ENCODE measurements at places on chromosomes 1 and 21. TPM values are rescaled to one million over a fixed set of nuclear protein-coding genes. Genes with fewer than 3 reads are reported as not detected.

The SRGAP2C gene
- total RNA-seq: 11.6 TPM

DNA sequence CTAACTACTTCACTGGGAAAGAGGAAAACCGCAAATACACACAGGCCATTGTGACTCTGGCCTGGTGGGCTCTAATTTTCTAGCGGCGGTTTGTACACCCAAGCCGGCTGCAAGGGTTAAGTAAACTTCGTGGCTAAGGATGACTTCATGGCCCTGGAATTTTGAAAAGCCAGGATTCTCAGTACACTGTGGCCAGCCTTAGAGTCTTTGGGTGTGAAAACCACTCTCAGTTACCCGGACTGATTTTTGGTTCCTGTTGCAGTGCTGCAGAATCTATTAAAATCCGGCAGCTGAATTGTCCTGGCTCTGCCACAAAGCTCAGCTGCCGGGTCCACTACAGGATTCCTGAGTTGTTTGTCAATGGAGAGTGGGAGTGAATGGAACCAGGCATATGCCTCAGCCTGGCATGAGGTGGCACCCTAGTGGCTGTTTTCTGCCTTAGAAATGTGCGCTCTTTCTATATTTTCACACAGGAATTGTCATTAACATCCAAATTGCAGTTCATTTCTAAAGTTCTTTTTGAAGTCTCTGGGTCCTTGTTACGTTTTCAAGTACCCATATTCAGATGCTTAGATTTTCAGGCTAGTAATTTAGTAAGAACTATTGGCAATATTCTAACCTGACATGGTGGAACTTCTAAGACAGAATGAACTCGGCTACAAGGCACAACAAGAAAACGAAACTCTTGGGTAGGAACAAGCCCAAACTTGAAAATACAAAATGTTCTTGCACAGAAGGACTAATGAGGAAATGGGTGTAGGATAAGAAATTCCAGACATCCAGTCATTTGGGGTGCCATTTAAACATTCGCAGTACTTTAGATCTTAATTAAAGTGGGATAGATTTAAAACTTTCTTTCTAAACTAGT lies 255.9 kb downstream of the NFIA start:
- peak; percentile 92 for DNase-seq

- no peak for DNase-seq
These were observed 102.9 kb downstream of the VAV3 start for GRCh38 chr1:107862064-107862463.

DNA sequence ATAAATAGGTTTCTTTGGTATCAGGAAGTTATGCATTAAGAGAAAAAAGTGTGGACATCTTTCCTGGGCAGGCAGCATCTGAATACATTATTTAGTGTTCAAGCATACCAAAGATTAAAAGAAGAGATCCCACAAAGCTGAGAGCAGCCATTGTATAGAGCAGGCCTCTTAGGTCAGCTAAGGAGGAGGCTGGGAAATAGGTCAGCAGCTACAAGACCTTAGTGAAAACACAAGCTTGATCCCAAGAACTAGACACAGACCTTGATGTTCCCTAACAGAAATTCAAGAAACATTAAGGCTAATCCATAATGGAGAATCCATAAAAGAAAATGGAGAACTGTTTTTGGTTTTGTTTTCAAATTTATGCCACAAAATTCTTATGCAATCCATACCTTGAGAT lies 135.3 kb upstream of the DPT start:
- DNase-seq: no peak

GRCh38 chr1:201881617-201882016 lies 7.1 kb upstream of the SHISA4 start:
- no peak for DNase-seq

DNA sequence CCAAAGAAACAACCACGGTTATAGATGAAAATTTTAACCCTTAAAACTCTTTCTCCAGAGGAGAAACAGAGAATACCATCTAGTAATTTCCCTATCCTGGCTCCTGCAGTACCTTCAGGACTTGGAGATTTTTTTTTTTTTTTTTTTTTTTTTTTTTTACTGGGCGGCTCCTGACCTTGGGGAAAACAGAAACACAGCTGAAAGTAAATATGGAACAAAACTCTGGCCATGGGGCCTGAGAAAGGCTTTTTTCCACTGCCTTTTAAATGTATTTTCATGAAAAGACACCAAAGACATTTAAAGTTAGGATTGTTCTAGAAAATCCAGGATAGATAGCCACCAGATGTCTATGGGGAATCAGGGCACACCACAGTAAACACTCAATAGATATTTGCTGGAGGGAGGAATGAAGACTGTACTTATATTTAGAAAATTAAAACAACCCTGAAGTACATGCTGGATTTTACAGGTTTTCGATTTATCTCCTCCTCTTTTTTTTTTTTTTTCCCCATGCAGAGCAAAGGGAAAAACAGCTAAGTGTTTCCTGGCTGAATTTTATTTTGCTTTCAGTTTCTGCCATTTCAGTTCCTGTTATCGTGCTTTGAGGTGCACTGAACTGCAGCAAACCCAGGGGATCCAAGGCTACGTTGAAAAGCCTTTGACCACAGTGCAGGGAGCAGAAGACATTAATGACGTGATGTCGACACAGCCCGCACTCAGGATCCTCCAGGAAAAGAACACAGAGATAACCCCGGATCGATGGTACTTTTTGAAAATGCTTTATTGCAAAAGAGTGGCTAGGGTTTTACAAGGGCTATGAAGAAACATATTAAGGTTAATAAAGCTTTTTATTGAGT lies 35.7 kb upstream of the CNN3 start:
- no peak for DNase-seq

DNA sequence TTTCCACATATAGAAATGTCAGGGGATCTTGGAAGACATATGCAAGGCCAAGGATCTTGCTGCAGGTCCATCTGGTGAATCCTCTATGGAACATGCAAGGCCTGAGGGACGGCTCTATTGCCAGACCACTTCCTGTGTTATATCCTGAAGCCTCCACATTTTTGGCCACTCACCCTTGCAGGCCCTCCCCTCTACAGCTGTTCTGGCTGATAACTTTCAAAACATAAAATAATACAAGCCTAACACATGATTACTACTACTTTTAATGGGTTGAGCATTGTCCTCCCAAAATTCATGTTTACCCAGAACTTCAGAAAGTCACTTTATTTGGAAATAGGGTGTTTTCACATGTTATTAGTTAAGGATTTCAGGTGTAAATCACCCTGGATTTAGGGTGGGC lies 18.5 kb upstream of the LYPLAL1 start:
- no peak for DNase-seq

DNA sequence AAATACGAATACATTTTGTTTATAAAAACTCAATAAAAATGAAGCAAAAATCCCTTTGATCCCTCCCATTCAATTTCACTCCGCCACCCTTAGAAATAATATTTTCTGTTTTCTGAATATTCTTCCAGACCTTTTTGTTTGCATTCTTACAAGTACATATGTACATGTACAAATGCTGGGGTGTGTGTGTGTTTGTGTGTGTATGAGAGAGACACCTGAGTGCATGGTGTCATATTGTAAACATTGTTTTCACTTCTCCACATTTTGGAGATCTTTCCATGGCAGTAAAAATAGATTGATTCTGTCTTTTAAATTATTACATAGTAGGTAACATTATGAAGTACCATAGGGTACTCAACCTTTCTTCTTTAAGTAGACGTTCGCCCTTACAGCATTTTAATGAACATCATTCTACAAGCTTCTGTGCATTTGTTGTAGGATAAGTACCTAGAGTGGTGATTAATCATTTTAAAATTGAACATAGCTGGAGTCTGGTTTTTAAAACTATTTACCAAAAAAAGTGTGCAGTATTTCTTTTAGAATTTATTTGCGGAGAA lies 1.3 kb upstream of the MPC2 start:
- no peak for DNase-seq

- peak; percentile 23 for DNase-seq
These were observed 40.9 kb downstream of the CLIC4 start for GRCh38 chr1:24786191-24786590.

GRCh38 chr1:167642501-167642826 lies 12.4 kb downstream of the RCSD1 start:
- no peak for DNase-seq

DNA sequence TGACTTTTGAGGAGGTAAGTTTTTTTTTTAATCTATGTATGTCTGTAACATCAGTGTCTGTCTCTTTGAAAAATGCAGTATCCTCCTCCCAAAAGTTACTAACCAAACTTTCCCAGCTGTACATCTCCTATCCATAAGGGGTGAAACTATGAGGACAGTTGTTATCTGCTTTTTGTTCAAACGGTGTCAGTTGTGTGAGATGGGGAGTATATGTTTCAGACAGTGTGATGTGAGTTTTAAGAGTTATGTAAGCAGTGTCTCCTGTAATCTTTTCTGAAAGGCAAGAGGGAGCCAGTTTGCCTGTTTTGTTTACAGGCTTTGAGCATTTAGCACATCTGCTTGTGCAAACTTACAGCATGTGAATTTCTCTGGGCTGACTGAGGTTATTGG lies 34.8 kb upstream of the CACYBP start:
- no peak for DNase-seq

- no peak for DNase-seq
These were observed 35.4 kb downstream of the OR2C3 start for GRCh38 chr1:247500865-247501264.

DNA sequence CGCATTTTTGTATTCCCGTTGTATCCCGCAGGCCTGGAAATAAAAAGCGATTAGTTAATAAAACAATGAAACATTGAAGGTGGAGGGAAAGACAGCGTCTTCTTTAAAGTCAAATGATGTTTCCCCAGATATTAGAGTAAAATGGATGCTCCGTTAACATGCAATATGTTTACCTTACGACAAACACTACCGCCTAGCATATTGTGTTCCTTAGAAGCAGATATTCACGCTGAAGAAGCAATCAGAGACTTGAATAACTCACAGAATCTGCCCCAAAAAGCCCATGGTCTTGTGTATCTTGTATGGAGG lies 583 bp upstream of the B4GALT3 start:
- DNase-seq: no peak

GRCh38 chr1:166170075-166170474 lies 3.3 kb upstream of the FAM78B start:
- DNase-seq: no peak

The TMOD4 gene
- total RNA-seq: not detected

The PAPPA2 gene
- total RNA-seq: 6.9 TPM

DNA sequence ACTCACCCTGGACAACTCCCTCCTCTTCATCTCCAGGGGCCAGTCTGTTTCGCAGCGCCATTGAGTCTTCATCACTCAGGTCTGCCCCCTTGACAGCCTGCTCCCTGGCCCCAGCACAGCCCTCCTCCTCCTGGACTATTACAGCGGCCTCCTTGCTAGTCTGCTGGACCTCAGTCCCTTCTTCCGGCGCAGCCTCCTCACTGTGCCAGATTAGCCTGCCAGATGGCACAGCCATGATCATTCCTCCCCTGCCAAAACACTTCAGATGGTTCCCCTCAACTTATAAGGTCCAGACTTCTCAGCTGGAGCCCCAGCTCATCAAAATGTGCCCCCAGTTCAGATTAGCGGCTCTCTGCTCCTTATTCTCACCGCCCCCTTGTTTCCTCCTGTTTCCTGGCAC lies 7.0 kb upstream of the CELSR2 start:
- no peak for DNase-seq

DNA sequence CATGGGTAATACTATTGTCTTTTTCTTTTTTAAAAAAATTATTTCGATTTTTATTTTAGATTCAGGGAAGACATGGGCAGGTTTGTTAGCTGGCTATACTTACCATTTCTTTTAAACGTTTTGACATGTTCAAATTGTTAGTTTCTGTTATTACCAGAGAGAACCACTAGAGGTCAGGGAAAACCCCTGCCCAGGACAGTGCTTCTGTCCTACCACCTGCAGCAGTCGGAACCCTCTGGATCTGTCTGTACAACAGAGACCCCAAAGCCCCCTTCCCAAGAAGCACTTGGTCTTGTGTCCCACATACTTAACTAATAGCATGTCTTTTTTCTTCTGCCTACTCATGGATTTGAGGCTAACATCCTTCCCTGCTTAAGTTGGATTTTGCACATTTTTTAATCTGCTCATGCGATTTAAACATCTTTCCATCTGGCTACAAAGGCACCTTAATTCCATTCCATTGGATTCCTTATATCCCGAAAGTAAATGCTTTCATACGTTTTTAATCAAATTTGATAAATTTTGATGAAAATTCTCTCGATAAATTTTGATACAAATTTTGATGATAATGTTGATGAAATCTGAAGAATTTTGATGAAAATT lies 10.0 kb upstream of the C1orf115 start:
- DNase-seq: peak; percentile 14

DNA sequence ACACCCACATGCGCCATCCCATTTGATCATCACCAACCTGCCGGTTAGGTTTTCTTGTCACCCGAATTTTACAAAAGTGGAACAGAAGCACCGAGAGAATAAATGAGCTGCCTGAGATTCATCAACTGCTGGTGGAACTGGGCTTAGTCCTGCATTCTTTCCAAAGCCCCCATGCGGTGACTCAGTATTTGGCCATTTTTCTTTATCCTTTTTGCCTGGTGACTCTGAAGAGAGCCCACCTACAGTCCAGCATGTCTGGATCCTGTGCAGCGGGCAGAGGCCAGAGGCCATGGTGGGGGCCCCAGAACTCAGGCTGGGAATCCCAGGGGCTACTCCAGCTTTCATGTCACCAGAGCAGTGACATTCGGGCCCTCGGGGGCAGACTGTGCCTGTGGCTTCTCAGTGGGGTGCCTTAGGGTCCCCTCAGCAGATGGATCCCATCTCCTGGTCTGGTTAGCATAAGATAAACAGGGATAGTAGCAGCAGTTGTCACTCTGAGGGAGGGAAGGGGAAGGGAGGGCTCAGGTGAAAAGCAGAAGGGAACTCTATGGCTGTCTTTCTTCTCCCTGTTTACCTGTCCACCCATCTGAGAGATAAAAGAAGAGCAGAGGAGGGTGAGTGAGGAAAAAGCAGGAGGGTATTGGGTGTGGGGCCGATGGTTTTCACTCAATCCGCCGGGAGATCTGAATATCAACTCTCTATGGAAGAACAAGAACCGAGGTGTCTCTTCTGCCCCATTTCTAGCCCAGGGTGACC lies 63.2 kb downstream of the KIF26B start:
- no peak for DNase-seq
